Activated CD8-positive, alpha-beta memory T cell treated with anti-CD3 and anti-CD28 coated beads for 1 hour (primary cell): ENCODE measurements at places on chromosomes 3 and 15.

GRCh38 chr3:164303894-164304293, 774.4 kb downstream of the SI start:
- no peak for DNase-seq

- DNase-seq: no peak
Measured at GRCh38 chr3:171358881-171359198, 101.4 kb downstream of the TNIK start.

- no peak for DNase-seq
Measured at GRCh38 chr3:181956122-181956521, 244.4 kb downstream of the SOX2 start.

DNA sequence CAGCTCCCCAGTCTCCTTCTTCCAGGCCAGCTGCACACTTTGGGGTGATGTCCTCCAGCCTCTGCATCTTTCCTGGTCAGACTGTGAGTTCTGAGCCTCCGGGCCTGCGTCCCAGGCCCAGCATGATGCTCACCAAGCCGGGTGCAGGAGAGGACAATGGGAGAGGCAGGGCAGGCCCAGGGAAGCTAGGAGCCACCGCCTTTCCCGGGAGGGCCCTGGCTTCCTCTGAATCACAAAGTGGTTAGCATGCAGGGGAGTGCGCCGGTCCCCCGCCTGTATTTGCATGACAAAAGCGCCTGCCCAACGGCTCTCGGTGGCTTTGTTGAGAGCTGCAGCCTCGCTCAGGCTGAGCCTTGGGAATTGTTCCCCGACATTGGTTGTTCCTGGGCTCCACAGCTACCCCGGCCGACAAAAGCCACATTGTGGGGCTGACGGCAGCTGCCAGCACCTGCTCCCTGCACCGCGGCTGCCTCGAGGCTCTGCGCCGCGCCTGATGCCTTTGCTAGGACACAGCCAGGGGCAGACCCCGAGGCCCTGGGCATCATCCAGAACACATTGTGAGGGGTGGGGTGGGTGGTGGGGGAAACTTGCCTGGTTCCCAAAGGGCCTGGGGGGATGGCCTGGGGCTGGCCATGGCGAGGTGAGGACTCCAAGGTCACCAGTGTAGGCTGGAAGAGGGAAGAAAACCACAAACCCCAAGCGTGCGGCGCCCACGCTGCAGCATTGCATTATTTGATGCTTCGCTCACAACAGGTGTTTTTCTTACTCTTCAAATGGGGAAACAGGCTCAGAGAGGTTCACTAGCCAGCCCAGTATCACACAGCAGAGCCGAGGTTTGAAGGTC, 20.0 kb upstream of the KLF13 start:
- no peak for DNase-seq

- DNase-seq: no peak
Measured at GRCh38 chr15:54374184-54374952, 396.1 kb downstream of the UNC13C start.

GRCh38 chr3:149820183-149820582, 7.2 kb downstream of the RNF13 start:
- DNase-seq: no peak
